ENCODE measurements at places on chromosomes 6 and 20. TPM values are rescaled to one million over a fixed set of nuclear protein-coding genes. Genes with fewer than 3 reads are reported as not detected.

GRCh38 chr6:24844903-24845302 is 46.2 kb upstream of the ARMH2 start:
- H3K4me1 ChIP-seq, result no peaks in the 10 kb centered on the region
- no peak overlapping the region for H3K4me3 ChIP-seq
- no peaks in the 10 kb centered on the region for H3K27me3 ChIP-seq
- DNase-seq, result no peak
- H3K36me3 ChIP-seq, result no peaks in the 10 kb centered on the region

DNA sequence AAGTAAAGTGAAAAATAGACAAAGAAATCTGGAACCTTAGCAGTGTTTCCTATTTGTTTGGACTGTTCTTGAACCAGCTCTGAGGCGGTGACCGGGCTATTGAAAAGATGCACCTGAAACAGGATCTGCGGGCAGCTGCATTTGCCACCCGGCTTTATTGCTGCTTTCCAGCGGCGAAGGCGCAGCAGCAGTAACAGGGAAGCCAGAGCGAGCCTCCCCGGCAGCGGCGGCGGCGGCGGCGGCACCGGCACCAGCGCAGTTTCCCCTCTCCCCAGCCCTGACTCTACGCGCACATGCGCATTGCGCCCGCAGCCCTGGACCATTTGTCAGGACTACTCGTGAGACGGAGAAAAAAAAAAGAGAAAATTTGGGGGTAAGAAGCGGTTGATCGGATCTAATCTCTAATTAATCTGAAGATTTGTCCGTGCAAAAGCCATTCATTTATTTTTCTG is at the start of gene L3MBTL3:
L3MBTL3 (plus strand) TSS at position 290 of the 452 bp plus-strand sequence. CDS start 24,119 bp downstream, outside the sequence.
- DNase-seq, result peak; percentile 91
- peak within 1 kb of the TSS; percentile 97 for H3K4me3 ChIP-seq
- H3K27ac ChIP-seq, result peak within 1 kb of the TSS; percentile 48
- H3K27me3 ChIP-seq, result no peaks in the 10 kb centered on the region
- H3K4me1 ChIP-seq, result no peaks in the 10 kb centered on the region

DNA sequence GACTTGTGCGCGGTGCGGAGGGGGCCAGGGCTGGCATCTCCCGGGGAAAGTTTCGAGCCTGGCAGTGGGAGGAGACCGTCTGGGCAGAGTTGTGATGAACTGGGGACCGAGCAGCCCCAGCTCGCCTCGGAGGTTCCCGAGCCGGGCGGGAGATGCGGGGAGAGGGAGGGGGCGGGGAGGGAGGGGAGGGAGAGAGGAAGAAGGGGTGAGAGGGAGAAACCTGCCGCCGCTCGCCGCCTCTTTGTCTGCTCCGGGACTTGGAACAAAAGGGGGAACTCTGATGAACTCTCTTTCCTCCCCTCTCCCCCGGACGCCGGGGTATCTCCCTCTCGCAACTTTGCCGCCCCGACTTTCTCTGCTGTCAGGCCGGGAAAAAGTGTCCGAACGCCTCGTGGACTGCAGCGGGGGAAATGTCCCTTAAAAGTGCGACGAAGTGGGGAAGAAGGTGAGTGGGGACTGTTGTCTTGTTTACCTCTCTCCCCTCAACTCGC is 72.7 kb downstream of the SOX4 start:
- peak overlapping the region; percentile 51 for H3K4me3 ChIP-seq
- DNase-seq, result no peak
- H3K4me1 ChIP-seq, result no peaks in the 10 kb centered on the region
- no peaks in the 10 kb centered on the region for H3K27me3 ChIP-seq
- no peak overlapping the region for H3K27ac ChIP-seq

Gene ZNF451
- 33.0 TPM for total RNA-seq
